ENCODE measurements at places on chromosomes 12 and 14.

DNA sequence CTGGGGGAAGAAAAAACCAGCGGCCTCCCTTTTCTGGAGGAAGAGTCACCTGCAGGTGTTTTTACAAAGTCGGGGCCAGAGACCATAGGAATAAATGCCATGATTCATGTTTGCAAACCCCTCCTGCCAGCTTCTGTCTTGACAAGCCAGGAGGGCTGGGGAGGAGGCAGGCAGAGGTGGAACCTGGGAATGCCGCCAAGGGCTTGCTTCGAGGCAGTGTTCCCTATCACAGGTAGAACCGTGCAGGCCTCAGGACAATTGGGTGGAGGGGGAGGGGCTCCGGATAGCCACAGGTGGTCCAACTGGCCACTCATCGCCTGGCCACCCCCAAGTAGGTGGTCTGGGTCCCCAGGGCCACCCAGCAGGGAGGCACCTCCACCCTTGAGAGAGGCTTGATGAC, 14.2 kb upstream of the DLK1 start:
- DNase-seq = no peak

DNA sequence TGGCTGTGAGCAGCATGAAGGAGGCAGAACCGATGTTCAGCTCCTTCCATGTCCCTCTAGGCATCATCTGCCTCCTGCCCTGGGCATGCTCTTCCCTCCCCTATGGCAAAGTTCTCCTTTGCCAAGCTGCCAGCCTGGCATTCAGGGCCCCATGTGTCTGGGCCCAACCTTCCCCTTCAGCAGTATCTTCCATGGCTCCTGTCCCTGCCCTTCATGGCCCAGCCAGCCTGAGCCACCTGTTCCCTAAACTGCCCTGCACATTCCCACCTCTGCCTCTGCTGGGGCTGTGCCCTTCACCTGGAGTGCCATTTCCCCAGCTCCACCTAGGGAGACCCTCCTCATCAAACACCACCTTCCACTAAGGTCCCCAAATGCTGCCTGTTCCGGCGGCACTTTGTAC, 74.0 kb upstream of the TCL1A start:
- no peak for DNase-seq

GRCh38 chr12:28794211-28794610, 354.9 kb upstream of the FAR2 start:
- DNase-seq = no peak

DNA sequence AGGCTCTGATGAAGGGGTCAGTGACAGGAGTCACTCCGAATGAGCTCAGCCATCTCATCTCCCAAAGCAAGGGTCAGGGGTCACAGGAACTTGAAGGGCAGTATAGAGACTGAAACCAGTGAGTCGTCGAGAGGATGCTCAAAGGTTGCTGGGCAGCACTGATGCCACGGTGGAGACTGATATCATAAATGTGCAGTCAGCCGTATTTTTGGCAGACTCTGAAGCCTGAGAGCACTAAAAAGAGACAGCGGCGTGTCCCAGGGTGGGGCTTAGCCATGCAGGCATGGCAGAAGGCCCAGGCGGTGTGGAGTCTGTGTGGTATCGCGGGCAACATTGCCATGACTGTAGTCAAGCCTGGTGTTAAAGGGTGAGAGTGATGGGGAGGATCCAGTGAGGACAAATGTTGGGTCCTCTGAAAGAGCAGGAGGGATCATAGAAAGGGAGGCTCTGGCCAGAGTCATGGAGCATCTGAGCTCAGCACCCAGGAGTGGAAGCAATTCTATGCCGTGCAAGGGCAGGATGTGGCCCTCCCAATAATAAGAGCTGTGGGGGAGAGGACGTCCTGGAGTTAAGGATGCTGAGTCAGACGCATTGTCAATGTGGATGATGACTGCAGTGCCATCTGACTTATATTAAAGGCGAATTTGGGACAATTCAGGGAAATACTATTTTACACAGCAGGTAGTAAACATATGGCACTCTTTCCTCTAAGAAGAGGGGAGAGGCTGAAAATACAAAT, 241.2 kb upstream of the FKBP4 start:
- DNase-seq = no peak

GRCh38 chr14:61147381-61147821, 133.7 kb downstream of the TMEM30B start:
- no peak for DNase-seq

- DNase-seq = no peak
These were observed 8.4 kb upstream of the TUBA1A start for GRCh38 chr12:49197256-49197655.

DNA sequence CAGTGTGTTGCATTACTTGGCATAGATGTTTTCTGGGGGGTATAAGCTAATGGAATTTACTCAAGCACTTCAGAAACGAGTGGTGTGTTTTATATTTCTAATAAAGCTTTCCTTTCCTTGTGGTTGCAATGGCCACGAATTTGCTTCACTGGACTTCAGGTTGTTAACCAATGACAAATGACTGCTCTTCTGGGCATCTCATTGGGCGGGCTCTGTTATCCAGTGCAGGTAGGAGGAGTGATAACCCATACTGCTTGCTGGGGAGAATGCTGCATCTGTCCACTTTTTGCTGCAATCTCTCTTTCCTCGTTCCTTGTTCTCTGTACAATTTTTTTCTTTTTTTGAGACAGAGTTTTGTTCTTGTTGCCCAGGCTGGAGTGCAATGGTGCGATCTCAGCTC, 80.0 kb upstream of the RPH3A start:
- no peak for DNase-seq

DNA sequence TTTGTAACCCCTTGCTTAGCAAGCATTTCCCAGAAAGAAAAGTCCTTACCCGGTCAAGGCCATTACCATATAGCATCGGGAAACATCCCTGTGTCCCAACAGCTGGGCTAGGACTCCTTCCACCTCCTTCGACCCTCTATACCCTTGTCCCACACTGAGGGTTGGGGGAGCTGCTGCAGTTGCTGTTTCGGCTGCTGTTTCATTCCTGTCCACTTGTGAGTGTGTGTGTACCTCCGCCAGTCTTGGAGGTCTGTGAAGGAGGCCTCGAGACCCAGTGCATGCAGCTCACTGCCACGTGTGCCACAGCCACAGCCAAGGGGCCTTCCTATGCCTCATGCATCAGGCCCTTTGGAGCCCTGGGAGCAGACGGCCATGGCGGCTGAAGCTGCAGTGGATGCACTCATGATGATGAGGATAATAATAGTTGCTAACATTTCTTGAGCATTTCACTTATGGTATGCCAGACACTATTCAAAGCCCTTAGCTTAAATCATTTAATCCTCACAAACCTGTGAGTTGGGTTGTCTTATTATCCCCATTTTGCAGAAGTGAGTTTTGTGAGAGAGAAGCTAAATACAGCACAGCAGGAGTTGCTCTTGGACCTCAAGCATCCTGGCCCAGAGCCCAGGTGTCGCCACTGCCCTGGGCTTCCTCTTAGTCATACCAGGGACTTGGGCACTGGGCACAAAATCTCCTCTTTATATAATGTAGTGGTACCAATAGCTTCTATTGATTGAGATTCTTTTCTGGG, 156.5 kb downstream of the PRKCH start:
- DNase-seq = no peak

- no peak for DNase-seq
These were observed 163.5 kb downstream of the VRK1 start for GRCh38 chr14:96960598-96961116.

DNA sequence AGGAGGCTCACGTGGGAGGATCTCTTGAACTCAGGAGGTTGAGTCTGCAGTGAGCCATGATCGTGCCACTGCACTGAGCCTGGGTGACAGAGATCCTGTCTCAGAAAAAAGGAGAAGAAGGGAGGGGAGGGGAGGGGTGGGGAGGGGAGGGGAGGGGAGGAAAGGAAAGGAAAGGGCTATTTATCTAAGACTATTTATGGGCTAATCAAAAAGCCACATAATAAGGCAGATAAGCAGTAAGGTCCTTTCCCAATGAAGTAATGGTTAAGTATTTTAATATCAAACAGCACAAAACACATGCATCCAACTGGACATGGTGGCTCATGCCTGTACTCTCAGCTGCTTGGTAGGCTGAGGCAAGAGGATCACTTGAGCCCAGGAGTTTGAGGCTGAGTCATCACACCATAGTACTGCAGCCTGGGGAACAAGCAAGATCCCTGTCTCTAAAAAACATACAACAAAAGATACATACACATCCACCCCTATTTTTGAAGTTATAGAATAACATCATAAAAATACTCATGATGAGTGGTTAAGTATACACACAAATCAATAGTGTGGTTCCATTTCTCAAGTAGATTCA, 9.7 kb downstream of the PAWR start:
- no peak for DNase-seq

DNA sequence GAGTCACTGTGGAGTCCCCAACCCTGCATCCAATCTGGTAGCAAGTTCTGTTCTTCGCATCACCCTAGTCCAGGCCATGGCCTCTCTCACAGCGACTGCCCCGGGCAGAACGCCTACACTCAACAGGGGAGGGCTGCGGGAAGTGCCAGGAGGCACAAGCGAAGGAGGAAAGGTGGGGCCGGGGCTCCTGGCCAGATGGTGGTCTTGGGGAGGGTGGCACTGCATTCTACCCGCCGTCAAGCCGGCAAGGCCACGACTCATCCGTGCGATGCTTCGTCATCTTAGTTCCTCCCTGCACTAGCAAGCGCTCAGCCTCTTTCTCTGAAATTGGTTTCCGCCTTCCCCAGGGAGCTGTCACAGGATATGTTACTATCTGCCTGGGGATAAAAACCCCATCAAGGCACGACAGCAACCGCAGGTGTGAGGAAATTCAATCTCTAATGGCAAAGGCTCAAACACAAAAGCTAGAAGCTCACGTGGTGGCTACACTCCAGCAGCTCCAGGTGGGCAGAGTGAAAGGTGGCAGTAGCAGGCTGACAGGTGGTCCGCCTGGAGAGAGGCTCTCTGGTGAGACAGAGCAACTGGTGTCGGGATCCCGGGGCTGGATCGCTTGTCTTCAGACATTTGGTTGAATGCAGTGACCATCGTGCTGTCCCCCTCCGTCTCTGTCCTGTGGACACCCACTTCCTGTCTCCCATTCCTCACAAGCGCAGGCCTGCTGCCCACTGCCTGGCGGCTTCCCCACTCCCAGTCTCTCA, 34.1 kb downstream of the ACADS start:
- DNase-seq = no peak

DNA sequence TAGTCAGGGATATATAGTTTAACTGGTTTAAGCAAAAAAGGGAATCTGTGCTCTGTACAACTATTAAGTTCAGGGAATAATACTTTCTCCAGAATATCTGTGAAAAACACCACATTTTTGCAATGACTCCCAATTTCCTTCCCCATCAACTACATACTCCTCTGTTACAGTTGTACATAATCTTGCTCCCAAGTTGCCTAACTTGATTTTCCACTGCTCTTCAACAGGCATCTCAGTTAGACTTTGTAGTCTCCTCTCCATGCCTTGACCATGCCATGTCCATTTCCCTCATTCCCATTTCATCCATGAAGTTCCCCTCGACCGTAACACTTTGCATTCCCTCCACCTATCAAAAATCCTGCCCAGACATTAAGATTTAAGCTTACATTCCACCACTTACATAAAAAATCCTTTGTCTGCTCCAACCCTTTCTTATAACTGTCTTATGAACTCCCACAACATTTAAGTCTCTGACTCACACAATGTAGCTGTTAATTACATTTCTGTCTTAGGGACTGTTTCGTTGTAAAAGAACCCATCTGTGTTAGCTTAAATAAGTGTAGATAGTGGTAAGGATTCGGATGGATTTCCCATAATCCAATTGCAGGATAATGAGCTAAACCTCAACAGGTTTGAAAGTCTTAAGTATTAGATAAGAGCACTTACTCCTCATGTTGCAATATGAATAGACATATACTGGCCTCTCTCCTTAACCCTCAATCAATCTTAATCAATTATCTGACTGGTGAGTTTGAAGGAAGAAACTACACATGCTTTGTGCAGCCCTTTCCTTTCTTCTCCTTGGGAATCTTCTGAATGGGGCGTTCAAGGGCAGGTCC, 156.5 kb downstream of the PAWR start:
- DNase-seq = no peak

GRCh38 chr12:54378796-54379397, 5.6 kb downstream of the ZNF385A start:
- no peak for DNase-seq

- DNase-seq = no peak
These were observed 102.0 kb downstream of the KCNMB4 start for GRCh38 chr12:70467918-70468733.

GRCh38 chr14:90042496-90043252, 19.1 kb upstream of the KCNK13 start:
- DNase-seq = no peak

DNA sequence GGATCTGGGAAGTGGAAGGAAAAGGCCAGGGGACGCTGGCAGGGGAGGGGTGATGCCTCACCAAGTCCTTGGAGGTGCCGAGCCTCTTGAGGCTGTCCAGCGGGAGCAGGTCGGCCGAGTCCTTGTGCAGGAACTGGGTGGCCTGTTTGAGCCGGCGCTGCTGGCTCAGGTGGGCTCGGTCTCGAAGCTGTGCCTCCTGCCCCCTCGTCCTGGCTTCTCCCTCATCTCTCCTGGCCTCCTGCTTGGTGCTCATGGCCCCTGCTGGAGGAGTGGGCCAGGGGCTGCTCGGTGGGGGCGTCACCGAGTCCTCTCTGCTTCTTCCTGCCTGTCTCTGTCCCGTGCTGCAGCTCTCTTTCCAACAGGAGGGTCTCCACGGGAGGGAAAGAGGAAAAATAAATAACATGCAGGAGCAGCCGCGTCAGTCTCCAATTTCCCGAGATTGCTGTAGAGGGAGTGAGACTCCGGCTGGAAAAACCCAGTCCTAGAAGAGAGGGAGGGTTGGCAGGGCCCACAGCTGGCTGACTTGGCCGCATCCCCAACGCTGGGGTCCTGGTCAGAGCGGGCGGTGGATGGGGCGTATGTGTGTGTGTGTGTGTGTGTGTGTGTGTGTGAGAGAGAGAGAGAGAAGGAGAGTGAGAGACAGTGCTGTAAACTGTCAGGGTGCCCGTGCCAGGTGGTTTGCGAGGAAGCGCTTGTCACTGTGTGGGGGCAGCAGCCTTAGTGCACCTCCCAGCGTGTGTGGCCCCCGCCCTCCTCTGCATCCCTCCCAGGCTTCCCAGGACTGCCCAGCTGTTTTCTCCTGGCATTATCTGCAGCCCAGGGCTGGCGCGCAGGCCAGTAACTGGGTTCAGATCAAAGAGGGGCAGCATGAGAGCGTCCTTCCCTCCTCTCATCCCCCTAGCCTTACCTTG, at the start of gene NRIP2:
TSS of gene NRIP2 (minus strand) at position 455 of the 911 bp plus-strand sequence. CDS start at position 403, 52 bp downstream.
- no peak for DNase-seq

Data from HAP-1 (cell line).